ENCODE measurements at places on chromosomes 5 and 9.

DNA sequence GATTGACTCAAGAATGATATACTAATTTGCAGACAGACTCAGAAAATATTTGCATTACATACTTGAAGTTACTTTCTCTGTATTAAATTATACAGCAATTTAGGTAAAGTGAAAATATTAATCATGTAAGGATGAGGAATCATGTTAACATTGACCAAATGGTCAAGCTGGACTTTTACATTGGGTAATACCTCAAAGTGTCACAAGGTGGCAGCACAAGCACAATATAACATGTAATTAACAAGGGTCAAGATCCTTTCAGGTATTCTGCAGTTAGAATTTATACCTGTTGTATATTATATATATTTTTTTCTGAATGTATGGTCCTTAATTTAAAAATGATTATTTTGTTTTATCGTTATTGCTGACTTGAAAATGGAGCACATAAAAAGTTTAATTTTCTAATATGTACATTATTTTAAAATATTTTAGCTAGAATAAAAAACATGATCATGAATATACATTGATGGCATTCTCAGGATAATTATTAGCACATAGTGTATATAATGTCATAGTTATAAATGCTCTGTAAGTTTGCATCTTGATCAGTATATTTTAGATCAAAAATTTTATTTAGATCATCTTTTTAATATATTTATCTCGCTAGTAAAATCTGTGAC, 8.6 kb downstream of the HAPLN1 start:
- DNase-seq, result no peak

DNA sequence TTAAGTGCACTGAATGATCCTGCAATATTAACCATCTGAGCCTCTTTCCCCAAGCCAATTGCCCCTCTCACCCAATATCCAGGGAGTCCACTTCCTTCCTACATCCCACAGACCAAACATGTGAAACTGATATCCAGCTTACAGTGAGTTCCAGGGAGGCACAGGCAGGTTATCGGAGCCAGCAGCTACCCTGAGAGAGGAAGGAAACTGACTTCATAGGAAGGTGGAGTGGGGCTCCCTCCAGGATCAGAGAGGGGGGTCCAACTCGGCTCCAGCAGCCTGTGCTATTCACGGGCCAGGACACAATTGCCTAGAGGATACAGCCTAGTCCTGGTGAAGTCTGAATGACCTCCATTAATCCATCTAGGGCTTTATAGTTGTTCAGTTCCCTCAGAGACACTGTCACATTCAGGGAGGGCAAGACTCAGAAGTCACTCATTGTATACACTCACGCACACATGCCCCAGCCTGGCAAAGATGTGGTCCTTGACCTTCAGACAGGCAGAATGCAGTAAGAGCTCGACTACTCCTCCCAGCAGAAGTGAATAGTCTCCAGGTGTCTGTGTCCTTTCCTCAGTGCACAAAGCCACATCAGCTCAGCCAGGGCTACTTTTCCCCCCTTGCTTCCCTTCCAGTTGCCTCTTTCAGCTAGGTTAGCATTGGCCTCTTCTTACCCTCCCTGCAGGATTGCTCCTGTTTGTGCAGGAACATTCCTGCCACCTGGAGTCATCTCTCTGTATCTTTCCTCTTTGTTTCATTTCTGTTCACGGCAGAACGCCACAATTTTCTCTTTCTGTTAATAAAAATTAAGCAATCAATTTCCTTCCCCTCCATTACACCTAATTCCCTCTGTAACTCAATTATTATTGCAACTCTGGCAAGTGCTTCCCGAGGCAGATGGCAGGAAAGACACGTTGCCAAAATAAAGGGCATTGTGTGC, 501.7 kb downstream of the ARHGEF28 start:
- DNase-seq, result no peak

DNA sequence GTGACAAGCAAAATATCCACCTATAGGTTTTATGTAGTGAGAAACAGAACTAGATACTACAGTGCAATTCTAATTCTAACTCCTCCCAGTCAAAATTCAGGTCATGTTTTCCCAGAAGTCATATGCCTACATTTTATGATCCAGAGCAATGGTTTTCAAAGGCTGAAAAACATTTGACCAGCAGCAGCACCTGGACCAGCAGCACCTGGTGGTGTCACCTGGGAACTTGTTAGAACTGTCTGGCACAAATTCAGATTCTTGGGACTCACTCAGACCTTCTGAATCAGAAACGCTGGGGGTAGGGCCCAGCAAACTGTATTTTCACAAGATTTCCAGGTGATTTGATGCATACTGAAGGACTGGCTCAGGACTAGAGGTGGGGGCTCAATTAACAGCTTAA, 367.7 kb upstream of the RFX3 start:
- DNase-seq, result no peak

GRCh38 chr5:154860123-154860522, 1.7 kb downstream of the CNOT8 start:
- DNase-seq, result no peak

- DNase-seq, result no peak
Measured at GRCh38 chr9:131624636-131625507, 79.5 kb downstream of the PRRT1B start.

- no peak for DNase-seq
Measured at GRCh38 chr9:107983181-107983603, 493.6 kb upstream of the KLF4 start.

- peak; percentile 50 for DNase-seq
Measured at GRCh38 chr5:90473396-90474234, 956 bp downstream of the MBLAC2 start.

DNA sequence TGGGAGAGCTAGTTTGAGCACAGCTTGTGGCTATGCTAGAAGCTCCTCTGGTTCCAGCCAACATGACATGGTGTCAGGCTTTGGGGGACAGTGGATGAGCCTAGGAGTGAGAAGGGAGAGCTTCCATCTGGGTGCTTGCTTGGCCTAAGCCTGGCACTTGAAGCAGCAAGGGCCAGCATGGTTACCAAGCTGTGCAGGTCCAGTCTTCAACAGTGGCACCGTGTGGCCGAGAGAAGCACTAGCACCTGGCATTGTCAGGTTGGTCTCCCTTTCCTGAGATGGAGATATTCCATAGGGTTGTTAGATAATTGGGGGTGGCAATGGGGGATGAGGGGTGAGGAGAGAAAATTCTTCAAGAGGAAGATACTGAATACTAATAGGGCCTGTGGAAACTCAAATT, 261.9 kb downstream of the PBX3 start:
- DNase-seq, result no peak

- DNase-seq, result no peak
Measured at GRCh38 chr9:84935528-84936117, 266.1 kb downstream of the NTRK2 start.

GRCh38 chr5:175223291-175223690, 220.7 kb downstream of the DRD1 start:
- no peak for DNase-seq

- no peak for DNase-seq
Measured at GRCh38 chr5:5156471-5157082, 16.4 kb downstream of the ADAMTS16 start.

DNA sequence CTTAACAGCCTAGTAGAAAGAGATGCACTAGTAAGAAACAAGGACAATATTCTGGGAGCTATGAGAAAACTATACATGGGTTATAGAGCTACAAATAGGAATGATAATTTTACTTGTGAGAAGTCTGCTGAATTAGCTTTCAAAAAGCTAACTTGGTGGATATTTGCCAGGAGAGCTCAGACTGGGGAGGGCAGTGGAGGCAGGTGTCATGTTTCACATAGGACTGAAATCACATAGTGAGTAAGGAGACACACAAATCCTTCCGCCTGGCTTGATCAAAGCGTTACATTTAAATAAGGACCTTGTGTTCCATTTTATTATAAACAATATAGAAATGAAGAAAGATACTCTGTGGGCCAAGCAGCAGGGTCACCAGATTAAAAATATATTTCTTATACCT, 235.0 kb downstream of the ISL1 start:
- no peak for DNase-seq

GRCh38 chr5:90071066-90071465, 338.5 kb downstream of the CETN3 start:
- DNase-seq, result no peak

DNA sequence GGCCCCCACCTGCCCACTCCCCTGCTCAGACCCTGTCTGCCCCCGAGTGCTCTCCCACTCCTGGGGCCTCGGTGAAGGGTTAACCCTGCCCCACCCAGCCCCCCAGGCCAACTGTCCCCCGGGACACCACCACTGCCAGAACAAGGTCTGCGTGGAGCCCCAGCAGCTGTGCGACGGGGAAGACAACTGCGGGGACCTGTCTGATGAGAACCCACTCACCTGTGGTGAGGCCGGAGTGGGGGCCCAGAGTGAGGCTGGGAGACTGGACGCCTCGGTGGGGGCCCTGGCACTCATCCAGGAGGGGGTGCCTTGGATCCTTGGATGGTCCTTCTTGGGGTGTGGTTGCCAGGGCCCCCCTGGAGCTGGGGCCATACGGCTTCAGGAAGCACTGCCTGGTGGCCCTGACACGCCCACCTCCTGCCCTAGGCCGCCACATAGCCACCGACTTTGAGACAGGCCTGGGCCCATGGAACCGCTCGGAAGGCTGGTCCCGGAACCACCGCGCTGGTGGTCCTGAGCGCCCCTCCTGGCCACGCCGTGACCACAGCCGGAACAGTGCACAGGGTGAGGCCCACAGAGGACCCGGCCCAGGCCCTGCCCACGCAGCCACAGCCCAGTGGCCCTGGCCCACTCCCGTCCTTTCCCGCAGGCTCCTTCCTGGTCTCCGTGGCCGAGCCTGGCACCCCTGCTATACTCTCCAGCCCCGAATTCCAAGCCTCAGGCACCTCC, 2.1 kb downstream of the MAMDC4 start:
- no peak for DNase-seq

- DNase-seq, result no peak
Measured at GRCh38 chr5:91742550-91742949, 359.4 kb upstream of the ARRDC3 start.

DNA sequence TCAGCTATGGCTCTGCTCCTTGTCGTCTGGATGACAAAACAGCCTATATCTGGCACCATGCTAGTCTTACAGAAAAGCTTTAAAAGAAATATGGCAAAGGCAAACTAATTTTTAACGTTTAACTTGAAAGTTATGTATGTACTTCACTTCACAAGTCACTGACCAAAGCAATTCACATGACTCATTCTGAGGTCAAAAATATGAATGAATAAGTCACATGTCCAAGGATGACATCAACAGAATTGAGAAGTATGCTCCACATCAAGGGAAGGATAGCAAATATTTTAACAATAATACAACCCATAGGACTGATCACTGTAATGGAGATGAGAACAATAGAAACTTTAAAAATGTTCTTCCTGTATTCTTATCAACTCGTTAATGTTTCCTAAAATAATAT, 1072.6 kb upstream of the NUDT12 start:
- no peak for DNase-seq

- DNase-seq, result no peak
Measured at GRCh38 chr9:3137347-3137695, 293.4 kb upstream of the PUM3 start.

DNA sequence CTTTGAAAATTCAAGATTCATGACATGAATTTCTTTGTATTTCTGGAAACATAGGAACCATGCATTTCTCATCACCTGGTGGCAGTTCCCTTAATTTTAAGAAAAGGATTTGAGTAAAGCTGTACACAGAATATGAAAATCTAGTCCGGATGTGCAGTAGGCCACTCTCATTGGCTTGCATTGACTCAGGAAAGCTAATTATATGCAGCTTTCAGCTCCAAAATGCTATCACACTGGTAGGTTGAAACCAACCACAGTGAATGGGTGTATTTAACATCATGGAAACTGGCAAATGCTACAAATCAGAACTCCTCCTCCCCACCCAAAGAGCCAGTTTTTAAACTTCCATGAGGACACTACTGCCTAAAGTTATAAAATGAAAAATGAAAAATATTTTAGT, 161.6 kb upstream of the FBXL17 start:
- no peak for DNase-seq

- DNase-seq, result no peak
Measured at GRCh38 chr9:135788576-135789300, 86.8 kb downstream of the KCNT1 start.

DNA sequence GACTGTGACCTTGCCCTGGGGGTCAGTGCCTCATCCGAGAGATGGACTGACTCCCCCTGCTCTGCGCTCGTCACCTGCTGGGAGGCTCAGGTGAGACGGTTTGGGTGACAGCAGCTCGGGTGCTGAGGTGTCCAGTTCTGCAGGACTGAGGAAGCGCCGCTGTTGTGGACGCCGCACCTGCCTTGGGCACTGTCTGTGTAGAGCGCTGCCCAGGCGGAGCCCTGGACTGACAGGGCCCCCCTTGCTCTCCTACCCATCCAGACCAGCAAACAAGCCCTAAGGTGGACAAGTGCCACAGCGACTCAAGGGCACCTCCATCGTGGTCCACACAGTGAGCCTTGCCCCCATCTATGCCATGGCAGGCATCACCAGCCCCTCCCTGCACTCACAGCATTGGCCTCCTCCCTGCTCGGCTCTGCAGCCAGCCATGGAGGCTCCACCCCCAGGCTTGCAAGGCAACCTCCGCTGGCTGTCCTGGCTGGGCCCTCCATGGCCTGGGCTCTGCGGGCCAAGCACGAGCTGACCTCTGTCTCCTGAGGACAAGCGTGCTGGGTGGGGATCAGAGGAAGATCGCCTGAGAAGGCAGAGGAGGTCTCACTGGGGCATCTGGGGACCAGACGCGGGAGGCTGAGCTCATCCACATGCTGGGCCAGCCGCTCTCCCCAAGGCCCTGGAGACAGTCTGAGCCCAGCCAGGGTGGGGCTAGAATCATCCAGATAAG, 87.1 kb upstream of the COL5A1 start:
- no peak for DNase-seq

DNA sequence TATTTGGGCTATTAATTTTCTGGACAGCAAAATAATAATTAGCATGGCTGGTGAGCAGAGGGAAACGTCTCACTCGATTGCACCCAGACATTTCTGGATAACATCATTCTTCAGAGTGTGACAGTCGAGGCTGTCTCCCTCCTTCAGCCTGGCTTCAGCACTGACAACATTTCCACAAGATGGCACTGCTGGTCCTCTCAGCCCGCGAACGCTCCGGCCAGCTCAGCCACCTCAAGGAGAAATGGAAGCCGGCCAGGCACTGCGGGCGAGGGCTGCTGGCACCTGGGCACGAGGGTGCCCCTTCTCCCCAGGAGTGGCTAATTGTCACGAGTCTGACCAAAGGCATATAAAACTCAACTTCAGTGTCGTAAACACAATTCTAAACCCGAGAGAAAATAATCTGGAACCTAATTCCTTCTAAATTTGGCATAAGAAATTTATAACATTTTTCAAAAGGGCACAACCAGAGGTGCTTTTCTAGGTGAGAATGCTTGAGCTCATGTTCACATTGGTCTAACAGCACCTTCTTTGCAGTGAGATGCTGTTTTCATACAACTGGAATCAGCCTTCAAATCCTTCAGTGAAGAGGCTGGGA, 65.9 kb downstream of the DAP start:
- DNase-seq, result peak; percentile 61

DNA sequence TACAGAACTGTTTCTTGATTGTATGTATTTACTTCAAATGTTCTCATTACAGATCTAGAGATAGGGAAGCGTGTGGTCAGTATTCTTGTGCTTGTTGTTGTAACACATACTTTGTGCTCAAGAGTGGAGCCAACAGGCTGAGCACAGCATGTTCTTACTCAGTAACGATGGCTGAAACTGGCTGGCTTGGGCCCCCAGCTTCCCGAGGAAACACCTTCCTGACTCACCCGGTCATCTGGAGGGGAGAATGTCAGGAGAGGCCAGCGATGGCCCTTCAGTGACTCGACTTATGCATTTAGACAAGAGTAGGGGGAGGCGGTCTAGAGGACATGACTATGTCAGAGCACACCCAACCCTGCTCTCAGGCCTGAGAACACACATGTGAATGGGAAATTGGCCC, 25.6 kb downstream of the ZNF474 start:
- DNase-seq, result no peak
